Muscle of leg (tissue), 16 donors: ENCODE measurements at places on chromosomes 13 and 19. TPM values are rescaled to one million over a fixed set of nuclear protein-coding genes. Genes with fewer than 3 reads are reported as not detected.

CUL4A gene
- 72.3 TPM for polyA plus RNA-seq

SPACA7 gene
- not detected for polyA plus RNA-seq

DNA sequence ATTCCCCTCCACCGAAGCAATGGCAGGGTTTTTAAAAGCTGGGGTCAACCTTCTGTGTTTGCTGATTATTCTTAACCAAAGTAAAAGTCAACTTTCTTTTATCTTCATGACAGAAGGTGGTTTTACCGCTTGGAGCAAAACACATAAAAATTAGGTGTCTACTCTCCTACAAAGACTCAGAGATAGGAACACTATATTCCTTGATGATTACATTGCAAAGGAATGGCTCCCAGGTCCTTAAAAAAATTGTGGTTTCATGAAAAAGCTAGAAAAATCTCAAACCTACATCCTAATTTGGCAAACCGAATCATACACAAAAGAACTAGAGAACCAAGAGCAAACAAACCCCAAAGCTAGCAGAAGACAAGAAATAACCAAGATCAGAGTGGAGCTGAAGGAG lies 760.4 kb upstream of the PCDH20 start:
- DNase-seq = no peak

- DNase-seq = peak; percentile 48
These were observed 513 bp downstream of the MIER2 start for GRCh38 chr19:343941-344624.

GRCh38 chr13:97229699-97230098 lies 7.6 kb downstream of the MBNL2 start:
- DNase-seq = no peak

DNA sequence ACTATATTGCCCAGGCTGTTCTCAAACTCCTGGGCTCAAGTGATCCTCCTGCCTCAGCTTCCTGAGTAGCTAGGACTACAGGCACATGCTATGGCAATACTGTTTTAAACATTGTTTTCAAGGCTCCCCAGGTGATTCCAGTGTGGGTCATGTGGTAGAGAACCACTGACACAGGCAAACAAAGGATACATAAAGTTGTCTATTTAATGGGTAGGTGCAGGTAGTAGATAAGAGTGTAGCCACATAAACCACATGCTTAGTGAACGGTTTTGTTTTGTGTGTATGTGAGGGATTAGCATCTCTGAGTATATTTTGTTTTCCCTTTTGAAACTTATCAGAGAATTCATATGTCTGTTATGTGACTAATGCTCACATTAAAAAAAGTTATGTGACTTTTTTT lies 36.7 kb downstream of the USPL1 start:
- no peak for DNase-seq

- DNase-seq = peak; percentile 60
These were observed 2.6 kb upstream of the SIGLEC7 start for GRCh38 chr19:51139299-51140014.

GRCh38 chr19:41175801-41176777 lies 16.9 kb upstream of the CYP2S1 start:
- DNase-seq = peak; percentile 75

PEG3 gene
- 209 TPM for polyA plus RNA-seq

- no peak for DNase-seq
These were observed 62.8 kb upstream of the PCDH9 start for GRCh38 chr13:67292886-67293285.

DNA sequence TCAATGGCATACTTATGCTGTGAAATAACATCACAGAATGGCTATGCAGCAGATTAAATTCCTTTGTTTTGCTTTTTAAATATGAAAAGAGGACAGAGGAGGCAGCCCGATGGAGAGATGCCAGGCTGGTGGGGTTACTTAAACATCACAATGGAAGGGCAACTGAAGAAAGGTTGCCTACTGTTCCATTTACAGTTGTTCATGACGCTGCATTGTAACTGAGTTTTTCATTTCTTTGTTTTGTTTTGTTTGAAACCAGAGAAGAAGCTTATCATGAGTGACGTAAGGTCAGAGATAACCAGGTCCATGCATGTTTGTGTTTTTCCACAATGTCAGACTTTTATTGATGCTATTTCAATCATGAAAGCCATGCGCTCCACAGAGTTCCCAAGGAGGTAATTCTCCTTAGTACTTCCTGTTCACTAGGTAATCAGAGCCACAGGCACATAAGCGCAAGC lies 273.8 kb downstream of the LHFPL6 start:
- no peak for DNase-seq

DNA sequence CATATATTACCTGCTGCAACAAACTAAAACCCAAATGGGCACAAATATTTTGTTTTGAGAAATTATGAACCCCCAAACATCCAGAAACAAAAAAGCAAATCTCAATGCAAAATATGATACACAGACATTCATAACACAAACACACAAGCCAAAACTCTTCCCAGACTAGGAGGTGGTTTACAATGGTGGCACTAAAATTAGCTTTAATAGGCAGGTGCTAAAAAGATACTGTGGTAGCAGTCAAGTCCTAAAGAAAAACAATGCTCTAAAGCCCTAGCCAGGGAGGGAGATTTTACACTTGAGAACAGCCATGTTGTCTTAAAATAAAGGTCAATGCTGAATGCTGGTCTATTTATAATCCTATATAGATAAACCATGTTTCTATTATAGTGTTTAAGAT lies 65.0 kb downstream of the DOCK9 start:
- DNase-seq = no peak

DNA sequence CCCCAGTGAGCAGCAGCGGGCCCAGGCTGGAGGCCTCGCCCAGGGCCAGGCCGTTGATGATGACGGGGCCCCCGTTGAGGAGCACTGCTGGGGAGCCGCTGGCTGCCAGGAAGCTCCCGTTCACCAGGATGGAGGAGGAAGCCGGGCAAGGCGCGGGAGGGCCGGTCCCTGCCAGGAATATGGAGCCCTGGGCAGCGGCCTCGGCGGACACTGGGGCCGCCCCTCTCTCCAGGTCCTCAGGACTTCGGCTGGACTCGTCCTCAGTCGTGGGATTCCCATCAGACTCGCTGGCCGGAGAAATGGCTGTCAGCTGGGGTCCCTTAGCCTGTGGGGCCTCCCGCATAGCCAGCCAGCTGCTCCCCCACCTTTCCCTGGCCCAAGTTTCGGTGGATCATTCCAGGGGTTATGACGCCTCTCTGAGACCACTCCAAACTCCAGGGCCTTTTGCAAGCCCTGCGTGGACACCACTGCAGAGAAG lies 2.1 kb downstream of the SIX5 start:
- no peak for DNase-seq

- no peak for DNase-seq
These were observed 50.0 kb upstream of the DOCK9 start for GRCh38 chr13:99027661-99028425.

RYR1 gene
- polyA plus RNA-seq = 379 TPM

DNA sequence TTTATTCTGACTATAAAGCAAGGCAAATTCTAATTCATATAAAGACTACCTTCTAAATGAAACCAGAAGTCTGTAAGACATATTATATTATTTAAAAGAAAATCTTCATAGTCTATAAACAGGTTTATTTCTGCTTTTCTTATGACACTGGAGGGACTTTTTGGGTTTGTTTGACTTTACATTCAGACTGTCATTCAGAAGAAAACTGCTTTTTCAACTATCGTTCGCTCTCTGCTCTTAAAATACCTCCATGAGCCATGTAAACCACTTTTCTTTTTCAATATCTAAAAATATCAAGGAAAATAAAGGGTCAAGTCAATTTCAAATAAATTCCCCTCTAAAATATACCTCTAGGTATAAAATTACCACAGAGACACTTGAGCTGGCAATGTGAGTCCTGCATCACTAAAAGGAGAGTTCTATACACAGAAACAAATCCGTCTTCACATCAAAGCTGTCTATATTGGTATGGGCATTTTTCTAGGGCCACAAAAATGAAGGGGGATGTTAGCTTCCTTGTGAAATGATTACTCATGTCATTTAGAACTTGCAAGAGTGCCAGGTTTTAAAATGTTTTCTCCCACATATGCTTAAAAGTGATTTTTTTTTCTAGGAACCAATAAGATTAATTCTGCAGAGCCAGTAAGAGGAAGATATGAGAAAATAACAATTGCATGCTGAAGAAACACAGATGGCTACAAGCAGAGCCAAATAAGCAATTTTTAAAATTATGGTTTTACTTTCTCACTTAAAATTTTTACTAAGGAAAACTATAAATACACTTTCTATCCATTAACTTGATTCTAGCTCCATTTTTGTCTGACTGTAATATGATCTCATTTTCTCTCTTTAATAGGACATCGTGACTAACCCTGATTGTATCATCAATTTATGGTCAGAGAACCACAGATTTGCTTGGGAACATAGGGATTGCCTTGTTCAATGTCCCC lies 181.8 kb downstream of the TBC1D4 start:
- DNase-seq = peak; percentile 72

DNA sequence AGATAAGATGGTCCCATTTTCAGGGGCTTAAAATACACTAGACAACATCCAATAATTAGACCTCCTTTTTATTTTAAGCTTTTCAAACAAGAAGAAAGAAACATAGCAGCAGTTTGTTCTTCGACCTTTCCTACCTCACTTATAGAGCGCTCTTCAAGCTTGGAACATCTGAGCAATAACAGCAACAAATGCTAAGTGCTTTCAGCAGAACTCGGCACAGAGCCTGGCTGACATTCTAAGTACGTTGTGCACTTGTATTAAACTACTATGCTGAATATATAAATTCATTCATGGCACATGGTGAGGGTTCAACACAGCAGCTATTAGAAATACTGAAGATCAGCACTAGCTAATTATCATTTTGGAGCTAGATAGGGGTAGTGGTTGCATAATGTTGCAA lies 256.1 kb upstream of the MAB21L1 start:
- peak; percentile 90 for DNase-seq

GRCh38 chr19:36106441-36106840 lies 4.5 kb upstream of the OVOL3 start:
- DNase-seq = no peak

ZIK1 gene
- 5.3 TPM for polyA plus RNA-seq

LAIR1 gene
- 6.8 TPM for polyA plus RNA-seq

MADCAM1 gene
- 7.9 TPM for polyA plus RNA-seq

ZNF134 gene
- 13.9 TPM for polyA plus RNA-seq

GRCh38 chr13:32804673-32805230 lies 211.5 kb upstream of the KL start:
- no peak for DNase-seq

DNA sequence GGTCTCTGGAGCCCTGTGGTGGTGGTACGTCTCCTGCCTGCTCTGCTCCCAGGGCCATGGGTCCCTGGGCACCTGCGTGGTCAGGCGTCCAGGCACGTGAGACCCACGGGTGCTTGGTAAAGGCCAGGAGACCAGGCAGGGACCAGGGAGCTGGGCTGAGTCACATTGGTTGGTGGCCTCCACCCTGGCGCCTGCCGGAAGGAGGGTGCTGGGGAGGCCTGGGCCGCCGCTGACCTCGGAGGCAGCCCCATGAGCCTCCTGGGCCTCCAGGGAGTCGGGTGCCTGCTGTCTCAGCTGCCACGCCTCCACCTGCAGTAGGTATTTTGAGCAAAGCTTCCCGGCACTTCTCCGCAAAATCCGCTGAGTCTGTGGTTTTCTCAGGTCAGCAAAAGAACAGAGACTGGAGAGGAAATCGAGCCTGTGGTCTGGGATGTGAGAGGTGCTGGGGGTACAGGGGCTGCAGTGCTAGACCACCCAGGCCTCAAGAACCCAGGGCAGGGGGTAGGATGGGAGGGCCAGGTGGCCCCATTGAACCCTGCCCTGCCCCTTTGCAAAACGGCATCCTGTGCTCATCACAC lies 3.6 kb upstream of the PLK5 start:
- DNase-seq = no peak

UFM1 gene
- polyA plus RNA-seq = 65.2 TPM

PPP1R13L gene
- 2.9 TPM for polyA plus RNA-seq

DNA sequence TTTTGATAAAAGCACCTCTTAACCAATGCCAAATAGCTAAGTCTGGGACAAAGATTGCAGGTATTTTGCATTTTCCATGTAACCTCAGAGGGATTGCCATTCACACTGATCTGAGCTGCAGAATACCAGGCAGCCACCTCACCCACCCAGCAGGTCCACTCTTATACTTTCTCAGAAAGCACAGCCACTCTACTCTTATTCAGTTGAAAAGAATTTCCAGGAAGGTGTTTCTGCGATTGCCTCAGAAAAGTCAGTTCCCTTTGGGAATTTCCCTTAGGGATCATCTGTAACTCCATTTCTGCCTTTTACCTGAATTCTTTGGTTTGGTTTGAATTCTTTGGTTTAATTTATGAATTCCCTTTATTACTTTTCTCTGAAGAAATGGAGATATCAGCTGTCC lies 904 bp upstream of the ALOX5AP start:
- DNase-seq = no peak

DNA sequence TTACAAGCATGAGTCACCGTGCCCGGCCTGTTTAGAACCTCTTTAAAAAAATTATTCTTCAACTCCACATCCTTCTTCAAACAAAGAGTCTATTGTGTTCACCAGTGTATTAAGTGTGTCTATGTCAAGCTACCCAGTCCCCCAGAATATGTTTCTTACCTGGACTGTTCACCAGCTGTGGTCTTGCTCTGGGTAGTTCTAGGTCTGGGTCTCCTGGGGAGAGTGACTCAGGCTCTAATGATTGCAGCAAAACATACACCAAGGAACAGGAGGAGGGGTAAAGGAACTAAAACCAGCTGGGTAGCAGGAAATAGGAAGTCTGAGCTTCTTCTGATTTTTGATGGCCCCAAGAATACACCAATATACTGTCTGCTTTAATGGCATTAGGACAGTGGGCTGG lies at the start of gene FPR1:
TSS of gene FPR1 (minus strand) at position 224 of the 400 bp plus-strand sequence. CDS start 4,884 bp downstream, outside the sequence.
- peak; percentile 54 for DNase-seq

GRCh38 chr19:36771261-36772231 lies 1.1 kb downstream of the ZNF850 start:
- peak; percentile 78 for DNase-seq

GRCh38 chr19:10748927-10749434 lies 31.1 kb downstream of the DNM2 start:
- no peak for DNase-seq

TEX101 gene
- not detected for polyA plus RNA-seq

GRCh38 chr19:5956728-5957127 lies 21.2 kb downstream of the RANBP3 start:
- DNase-seq = no peak

DNA sequence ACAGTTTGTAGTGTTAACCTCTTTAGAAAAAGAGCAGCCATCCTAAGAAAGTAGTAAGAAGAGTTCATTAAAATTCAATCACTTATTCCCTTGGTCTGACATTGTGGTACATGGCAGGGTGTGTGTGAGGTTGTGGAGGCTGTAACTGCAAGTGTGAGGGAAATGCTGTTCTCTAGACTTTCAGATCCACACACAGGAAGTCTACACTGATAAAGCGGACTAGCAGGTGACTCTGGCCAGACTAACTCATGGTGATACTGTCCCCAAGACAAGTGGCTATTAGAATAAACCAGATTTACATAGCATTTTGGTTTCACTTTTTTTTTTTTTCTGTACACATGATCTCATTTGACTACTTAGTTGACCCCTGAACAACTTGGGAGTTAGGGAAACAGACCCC lies 10.0 kb downstream of the MTIF3 start:
- DNase-seq = no peak

TTC9B gene
- 0.13 TPM for polyA plus RNA-seq

CRTC1 gene
- 15.9 TPM for polyA plus RNA-seq

- no peak for DNase-seq
These were observed 9.0 kb downstream of the ARHGAP45 start for GRCh38 chr19:1076046-1076386.
